ENCODE measurements at places on chromosomes 7 and 10.
A peak's percentile ranks its signal among the peaks of the same experiment; 100 is the strongest.

- DNase-seq: no peak
Observed at GRCh38 chr10:109393425-109393824, 529.9 kb downstream of the XPNPEP1 start.

GRCh38 chr7:47809387-47809786 is 138.9 kb downstream of the PKD1L1 start:
- DNase-seq: no peak

GRCh38 chr7:143367972-143368371 is 5.5 kb upstream of the FAM131B start:
- peak; percentile 86 for DNase-seq

- peak; percentile 90 for DNase-seq
Observed at GRCh38 chr7:44461387-44461786, 29.1 kb downstream of the NUDCD3 start.

GRCh38 chr7:99449326-99449725 is 10.6 kb downstream of the CPSF4 start:
- DNase-seq: no peak

GRCh38 chr7:2017914-2018568 is 214.7 kb downstream of the MAD1L1 start:
- DNase-seq: no peak

DNA sequence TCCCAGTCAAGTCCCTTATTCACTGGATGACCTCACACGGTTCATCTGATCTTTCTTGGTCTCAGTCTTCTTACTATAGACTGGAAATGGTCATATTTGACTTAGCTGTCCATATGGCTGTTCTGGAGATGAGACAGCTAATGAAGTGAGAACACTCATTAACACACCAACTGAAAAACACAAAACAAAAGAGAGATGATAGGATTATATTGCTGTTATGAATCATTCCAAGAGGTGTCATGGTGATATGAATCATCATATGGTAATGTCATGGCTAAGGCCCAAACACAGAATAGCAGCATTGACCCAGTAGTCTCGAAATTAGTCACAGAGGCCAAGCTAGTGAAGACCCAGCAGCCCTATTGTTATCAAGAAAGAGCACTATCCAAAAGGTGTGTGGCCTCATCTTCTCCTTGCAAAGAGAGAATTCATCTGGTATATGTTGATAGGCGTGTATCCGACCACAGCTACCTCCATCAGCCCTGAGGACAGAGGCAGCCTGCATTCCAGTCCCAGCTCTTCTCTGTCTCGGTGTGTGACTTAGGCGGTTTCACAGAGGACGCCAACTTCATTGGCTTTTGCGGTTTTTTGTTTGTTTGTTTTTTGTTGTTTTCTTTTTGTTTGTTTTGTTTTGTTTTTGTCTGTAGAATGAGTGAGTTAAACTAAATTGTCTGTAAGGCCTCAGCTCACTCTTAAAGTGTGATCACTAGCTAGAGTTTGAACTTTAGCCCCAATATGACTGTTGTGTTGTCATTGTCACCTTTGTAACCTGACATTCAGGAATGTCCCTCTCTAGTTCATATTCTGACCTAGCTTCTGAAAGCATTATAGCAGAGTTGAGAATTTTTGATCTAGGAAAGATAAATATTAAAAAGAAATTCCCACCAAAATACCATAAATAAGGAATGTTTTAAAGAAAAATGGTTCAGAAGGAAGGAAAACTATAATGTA is 97.4 kb upstream of the PDCD4 start:
- DNase-seq: peak; percentile 92

- DNase-seq: no peak
Observed at GRCh38 chr10:51706225-51706624, 6.8 kb upstream of the CSTF2T start.

- DNase-seq: no peak
Observed at GRCh38 chr7:76356115-76356514, 2.7 kb downstream of the YWHAG start.

DNA sequence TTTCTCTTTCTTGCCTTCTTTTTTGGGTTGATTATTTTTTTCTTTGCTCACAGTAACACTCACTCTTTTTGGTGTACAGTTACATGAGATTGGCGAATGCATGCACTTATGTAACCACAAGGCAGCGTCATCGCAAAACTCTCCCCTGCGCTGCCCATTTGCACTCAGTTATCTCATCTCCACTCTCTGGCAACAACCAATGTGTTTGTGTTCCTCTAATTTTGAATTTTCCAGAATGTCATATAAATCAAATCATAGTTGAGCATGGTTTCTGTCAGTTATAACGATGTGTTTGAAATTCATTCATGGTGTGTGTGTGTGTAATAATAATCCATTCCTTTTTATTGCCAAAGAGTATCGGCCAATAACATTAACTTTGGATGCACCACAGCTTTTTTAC is 23.0 kb upstream of the IGFBP3 start:
- peak; percentile 13 for DNase-seq

DNA sequence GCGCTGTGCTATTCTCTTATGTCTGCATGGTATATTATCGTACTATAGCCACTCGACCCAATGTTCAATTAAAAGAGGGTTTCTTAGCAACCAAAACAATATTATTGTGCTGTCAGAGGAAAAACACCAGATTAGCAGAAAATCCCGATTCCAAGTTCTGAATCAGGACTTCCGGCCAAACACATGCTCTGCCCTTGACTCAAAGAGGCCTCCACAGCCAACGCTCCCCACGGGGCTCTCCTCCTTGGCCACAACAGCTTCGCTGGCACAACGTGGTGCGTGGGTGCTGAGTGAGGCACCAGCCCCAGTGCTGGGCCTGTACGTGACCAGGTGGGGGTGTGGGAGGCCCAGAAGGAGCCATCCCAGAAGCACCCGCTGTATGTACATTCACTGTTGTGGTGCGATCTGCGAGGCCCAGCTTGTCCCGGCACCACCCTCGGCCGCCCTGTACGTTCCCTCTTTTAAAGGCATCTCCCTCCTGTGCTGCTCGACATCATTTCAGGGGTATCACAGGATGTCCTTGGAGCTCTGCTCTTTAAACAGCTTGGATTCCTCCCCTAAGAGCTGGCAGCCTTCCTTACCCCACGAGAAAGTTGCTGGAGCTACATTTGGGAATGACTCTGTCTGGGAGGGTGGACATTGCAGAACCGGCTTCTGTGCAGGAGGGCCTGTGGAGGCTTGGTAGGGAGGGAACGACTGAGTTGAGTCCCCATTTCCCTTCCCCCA is 736.2 kb downstream of the PARD3 start:
- DNase-seq: peak; percentile 18

DNA sequence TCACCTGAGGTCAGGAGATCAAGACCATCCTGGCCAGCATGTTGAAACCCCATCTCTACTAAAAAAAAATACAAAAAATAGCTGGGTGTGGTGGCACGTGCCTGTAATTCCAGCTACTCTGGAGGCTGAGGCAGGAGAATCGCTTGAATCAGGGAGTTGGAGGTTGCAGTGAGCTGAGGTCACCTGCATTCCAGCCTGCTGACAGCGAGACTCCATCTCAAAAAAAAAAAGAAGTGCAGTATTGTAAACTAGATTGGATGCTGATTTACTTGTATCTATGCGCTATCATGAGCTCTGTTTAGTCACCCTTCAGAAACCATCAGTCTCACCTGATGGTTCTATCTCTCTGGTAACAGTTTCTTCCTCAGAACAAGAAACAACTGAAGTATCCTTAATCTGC is 13.8 kb downstream of the ZSCAN21 start:
- no peak for DNase-seq

DNA sequence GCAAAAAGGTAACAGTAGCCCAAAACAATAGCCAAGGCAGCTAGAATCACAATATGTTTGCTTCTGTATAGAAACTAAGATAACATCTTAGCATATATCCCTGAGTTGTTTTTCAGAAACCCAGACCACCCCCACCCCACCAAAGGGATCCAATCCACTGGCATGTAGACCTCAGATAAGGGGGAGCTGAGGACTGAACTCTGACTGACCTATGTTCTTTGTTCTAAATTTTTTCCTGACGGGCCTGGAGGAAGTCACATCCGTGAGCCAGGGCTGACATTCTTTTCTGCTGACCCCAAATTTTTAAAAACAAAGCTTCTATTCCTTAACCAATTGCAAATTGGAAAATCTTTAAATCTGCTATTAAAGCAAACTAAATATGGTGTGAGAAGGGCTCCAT is 493.9 kb upstream of the IGFBP3 start:
- no peak for DNase-seq

GRCh38 chr7:107933386-107934013 is 42.5 kb downstream of the DLD start:
- DNase-seq: no peak

DNA sequence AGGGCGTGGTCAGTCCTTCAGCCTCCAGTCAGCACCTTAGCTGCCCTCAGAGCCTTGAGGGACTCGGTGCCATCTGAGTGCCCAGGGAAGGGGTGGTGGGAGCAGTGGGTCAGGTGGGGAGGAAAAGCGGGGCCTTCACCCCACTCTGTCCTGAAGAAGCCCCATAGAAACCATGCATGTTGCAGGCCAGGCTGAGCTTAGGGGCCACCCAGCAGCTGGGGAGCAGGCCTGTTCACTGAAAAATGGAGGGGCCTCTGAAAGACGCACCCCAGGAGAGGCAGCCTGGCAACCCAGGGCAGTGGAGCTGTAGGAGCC is 144.3 kb downstream of the GRID1 start:
- no peak for DNase-seq

GRCh38 chr10:102243309-102243708 is 2.0 kb upstream of the PITX3 start:
- peak; percentile 71 for DNase-seq

DNA sequence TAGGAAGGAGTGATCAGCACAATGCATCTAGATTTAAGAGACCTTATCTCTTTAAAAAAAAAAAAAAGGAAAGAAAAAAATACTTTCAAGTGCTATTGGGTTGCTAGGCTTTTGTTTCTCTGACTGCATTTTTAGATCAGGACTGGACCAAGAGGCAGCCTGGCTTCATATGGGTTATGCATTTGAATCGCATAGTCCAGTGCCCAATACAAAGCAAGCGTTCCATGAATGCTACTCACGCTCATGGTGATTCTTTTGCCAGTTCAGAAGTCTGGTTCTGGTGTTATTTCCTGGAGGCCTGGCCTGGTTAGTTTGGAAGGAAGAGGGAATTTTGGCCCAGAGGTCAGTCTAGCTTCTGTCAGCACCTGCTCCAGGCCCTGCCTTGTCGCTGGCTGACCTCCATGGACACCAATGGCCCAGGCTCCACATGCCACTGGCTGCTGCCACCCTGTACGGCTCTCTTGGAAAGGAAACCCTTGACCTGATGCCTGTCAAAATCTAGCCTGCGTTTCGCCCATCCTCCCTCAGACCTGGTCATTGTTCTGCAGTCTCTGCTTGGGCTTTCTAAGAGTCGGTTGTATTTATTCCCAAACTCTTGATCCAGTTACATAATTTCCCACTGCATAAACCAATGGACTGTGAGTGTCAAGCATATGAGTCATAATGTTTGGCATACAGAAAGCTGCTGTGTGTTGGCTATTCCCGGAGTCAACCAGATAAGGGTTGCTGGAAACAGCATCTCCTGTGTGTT is 74.3 kb upstream of the MKX start:
- peak; percentile 56 for DNase-seq

DNA sequence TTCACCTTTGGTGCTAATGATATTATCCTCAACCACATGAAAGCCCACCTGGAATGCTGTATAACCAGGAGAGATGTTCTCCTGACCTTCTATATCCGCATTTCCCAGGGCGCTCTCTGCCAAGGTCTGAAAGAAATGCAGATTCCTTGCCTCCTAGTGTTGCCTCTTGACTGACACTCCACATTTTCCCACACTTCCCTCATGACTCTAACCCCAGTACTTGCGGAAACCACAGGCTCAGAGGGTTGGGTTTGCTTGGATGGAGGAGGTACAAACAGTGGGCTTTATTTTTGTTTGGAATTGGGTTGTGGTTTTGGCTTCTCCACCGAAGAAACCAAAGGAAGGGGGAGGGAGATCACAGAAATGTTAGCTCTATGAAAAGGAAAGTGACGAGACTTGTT is 222.9 kb upstream of the CELF2 start:
- DNase-seq: peak; percentile 89

- DNase-seq: no peak
Observed at GRCh38 chr7:13615679-13616078, 373.8 kb downstream of the ETV1 start.

DNA sequence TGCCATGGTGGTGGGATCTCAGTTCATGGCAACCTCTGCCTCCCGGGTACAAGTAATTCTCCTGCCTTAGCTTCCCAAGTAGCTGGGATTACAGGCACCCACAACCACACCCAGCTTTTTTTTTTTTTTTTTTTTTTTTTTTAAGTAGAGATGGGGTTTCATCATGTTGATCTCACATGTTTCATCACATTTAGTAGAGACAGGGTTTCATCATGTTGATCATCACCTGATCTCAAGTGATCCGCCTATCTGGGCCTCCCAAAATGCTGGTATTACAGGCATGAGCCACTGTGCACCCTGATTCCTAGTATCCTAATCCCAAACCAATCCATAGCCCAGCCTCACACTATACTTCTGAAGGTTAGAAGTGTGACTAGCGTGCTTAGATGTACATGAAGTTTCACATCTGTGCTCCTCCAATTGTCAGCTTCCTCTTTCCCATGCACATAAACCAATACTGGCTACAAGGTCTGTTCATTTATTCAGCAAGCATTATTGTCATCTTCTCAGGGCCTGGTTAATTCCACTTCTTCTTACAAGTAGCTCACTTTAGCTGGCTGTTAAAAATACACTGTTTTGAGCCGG is 6.8 kb upstream of the NAT16 start:
- DNase-seq: no peak

DNA sequence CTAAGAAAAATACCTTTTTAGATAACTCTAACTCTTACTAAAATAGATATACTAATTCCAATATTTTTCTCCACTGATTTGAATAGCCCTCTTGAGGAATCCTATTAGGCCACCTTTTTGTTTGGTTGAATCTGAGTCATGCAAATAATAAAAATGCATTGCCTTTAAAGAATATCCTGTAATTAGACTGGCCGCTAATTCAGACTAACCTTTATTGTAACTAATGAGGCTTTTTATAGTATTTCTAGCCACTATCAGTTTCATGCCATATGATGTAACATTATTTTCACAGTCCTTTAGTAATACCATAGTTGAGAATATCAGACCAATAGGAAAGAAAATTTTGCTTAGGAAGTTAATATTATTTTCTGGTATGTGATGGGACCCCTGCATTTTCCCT is 90.1 kb downstream of the CREB5 start:
- no peak for DNase-seq

GRCh38 chr7:75772081-75773077 is at the start of gene CCL26:
Gene CCL26 (minus strand): TSS chr7:75772211. CDS start chr7:75772176, 35 bp downstream.
- DNase-seq: peak; percentile 58

- no peak for DNase-seq
Observed at GRCh38 chr7:5217851-5218331, 27.9 kb downstream of the WIPI2 start.

- DNase-seq: no peak
Observed at GRCh38 chr10:97717627-97718026, 4.1 kb downstream of the MARVELD1 start.

- DNase-seq: no peak
Observed at GRCh38 chr10:44974082-44974627, 4.5 kb downstream of the DEPP1 start.

GRCh38 chr10:69850440-69850839 is 48.7 kb downstream of the COL13A1 start:
- no peak for DNase-seq

DNA sequence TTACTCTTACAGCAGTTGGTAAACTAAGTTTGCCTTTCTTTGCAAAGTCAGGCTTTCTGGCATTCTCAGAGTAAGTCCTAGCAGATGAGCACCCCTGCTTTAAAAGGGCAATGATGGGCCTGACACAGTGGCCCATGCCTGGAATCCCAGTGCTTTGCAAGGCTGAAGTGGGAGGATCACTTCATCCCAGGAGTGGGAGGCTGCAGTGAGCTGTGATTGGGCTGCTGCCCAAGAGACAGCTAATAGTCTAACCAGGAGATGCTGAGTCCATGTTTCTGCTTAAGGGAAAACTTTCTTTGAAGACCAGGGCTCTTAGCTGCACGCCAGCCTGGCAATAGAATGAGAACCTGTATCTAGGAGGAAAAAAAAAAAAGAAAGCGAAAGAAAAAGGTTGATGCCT is 100.2 kb upstream of the MPP7 start:
- no peak for DNase-seq

Data from HT1080 (cell line).